ENCODE measurements at places on chromosomes 7 and 10. TPM values are rescaled to one million over a fixed set of nuclear protein-coding genes. Genes with fewer than 3 reads are reported as not detected.

Gene VSIR
- 66.2 TPM for polyA plus RNA-seq

Gene CALHM3
- polyA plus RNA-seq: not detected

Gene TSPAN15
- not detected for polyA plus RNA-seq

- H3K36me3 ChIP-seq: no peaks in the 10 kb centered on the region
- no peak for DNase-seq
- H3K27me3 ChIP-seq: no peaks in the 10 kb centered on the region
- no peak overlapping the region for H3K27ac ChIP-seq
- H3K4me3 ChIP-seq: no peak overlapping the region
Measured at GRCh38 chr10:132521466-132522102, 16.0 kb upstream of the INPP5A start.

GRCh38 chr7:51134013-51134441 lies 182.6 kb downstream of the COBL start:
- DNase-seq: no peak
- H3K27ac ChIP-seq: no peak overlapping the region
- no peak overlapping the region for H3K4me3 ChIP-seq
- no peaks in the 10 kb centered on the region for H3K27me3 ChIP-seq

DNA sequence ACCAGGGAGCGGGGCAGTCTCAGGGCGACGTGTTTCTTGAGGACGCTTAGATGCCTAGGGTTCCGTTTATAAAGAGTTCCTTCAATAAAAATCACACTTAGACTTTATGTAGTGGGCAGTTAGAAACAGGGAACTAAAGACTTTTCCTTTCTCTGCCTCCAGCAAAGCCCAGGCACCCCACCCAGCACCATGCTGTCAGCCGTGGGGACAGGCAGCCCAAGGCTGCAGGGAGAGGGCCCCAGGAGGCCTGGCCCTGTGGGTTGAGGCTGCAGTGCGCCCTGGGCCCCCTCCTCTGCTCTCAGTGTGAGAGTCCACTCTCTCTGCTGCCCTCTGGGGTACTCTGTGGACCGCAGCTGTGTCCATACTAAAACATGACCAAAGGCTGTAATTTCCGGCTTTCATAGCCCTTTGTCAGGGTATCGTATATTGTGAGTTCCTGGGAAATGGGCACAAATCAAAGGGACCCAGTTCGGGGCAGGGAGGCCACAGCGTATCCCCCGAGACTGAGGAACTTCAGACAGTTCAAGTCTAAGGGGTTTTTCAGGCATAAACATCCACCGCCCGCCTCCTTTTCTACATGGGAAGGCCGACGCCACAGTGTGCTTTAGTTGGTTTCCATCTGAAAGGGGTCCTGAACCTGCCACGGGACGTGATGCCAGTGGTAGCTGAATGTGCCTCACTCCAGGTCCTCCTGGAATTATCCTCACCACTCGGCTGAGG lies 59.7 kb downstream of the DNAJB6 start:
- no peaks in the 10 kb centered on the region for H3K27me3 ChIP-seq
- H3K27ac ChIP-seq: no peak overlapping the region
- peaks cover 9% of the 10 kb centered on the region for H3K4me1 ChIP-seq
- H3K36me3 ChIP-seq: peaks cover 5% of the 10 kb centered on the region

DNA sequence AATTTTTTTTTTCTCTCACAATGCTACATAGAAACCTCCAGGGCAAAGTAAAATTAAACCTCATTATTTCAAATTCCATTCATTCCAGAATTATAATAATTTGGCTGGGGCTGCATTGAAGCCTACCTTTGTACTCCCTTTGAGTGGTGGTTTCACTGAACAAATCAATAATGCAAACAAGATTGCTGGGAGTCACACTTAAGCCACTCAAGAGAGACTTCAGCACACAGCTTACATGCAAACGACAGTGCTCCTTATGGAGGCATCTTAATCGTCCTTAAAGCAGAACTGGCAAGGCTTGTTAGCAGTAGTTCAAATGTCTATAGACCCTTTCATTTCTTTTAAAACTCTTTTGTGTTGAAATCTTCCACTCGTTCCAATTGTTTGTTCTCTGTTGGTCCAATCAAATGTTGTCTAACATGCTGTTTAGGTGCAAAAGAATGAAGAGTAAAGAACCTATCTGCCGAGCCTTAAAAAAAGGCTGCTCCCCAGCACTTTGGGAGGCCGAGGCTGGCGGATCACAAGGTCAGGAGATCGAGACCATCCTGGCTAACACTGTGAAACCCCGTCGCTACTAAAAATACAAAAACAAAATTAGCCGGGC lies 294.9 kb downstream of the FGFR2 start:
- no peaks in the 10 kb centered on the region for H3K4me1 ChIP-seq
- H3K36me3 ChIP-seq: no peaks in the 10 kb centered on the region
- DNase-seq: no peak
- H3K27ac ChIP-seq: no peak overlapping the region
- H3K27me3 ChIP-seq: no peaks in the 10 kb centered on the region

- H3K27me3 ChIP-seq: peaks cover 31% of the 10 kb centered on the region
- H3K36me3 ChIP-seq: peaks cover 10% of the 10 kb centered on the region
- no peak for DNase-seq
- no peak overlapping the region for H3K27ac ChIP-seq
- H3K4me3 ChIP-seq: no peak overlapping the region
Measured at GRCh38 chr10:75426880-75427279, 4.5 kb upstream of the LRMDA start.

GRCh38 chr10:43064331-43065075 lies 12.4 kb upstream of the RET start:
- no peaks in the 10 kb centered on the region for H3K27me3 ChIP-seq
- H3K27ac ChIP-seq: no peak overlapping the region
- no peak for DNase-seq

GRCh38 chr7:98930464-98930863 lies 52.1 kb downstream of the TRRAP start:
- peak overlapping the region; percentile 42 for H3K27ac ChIP-seq
- H3K27me3 ChIP-seq: no peaks in the 10 kb centered on the region
- H3K4me3 ChIP-seq: no peak overlapping the region
- DNase-seq: no peak

GRCh38 chr10:27252267-27253000 lies 11.8 kb upstream of the ACBD5 start:
- peak; percentile 82 for DNase-seq
- peak overlapping the region; percentile 85 for H3K27ac ChIP-seq
- H3K4me3 ChIP-seq: peak overlapping the region; percentile 86
- H3K4me1 ChIP-seq: peaks cover 11% of the 10 kb centered on the region
- peaks cover 7% of the 10 kb centered on the region for H3K27me3 ChIP-seq

- no peaks in the 10 kb centered on the region for H3K4me1 ChIP-seq
- no peak overlapping the region for H3K4me3 ChIP-seq
- no peaks in the 10 kb centered on the region for H3K27me3 ChIP-seq
- H3K27ac ChIP-seq: no peak overlapping the region
Measured at GRCh38 chr10:21751341-21752310, 217.6 kb downstream of the MLLT10 start.

Measured in naive B cell (primary cell).